ENCODE measurements at places on chromosomes 16 and 17.
A peak's percentile ranks its signal among the peaks of the same experiment; 100 is the strongest.

GRCh38 chr17:78434455-78435329, 56.2 kb downstream of the PGS1 start:
- no peak for DNase-seq

DNA sequence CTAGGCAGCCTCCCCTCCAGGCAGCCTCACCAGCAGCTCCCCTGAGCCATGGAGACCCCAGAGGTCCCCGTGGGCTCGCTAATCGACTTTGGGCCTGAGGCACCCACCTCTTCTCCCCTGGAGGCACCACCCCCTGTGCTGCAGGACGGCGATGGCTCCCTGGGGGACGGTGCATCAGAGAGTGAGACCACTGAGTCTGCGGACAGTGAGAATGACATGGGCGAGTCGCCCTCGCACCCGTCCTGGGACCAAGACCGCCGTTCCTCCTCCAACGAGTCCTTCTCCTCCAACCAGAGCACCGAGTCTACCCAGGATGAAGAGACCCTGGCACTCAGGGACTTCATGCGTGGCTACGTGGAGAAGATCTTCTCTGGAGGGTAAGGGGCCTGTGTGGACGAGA, 39.4 kb downstream of the KIAA0513 start:
- DNase-seq: no peak

- DNase-seq: peak; percentile 76
Observed at GRCh38 chr16:48408688-48409087, 23.5 kb upstream of the SIAH1 start.

DNA sequence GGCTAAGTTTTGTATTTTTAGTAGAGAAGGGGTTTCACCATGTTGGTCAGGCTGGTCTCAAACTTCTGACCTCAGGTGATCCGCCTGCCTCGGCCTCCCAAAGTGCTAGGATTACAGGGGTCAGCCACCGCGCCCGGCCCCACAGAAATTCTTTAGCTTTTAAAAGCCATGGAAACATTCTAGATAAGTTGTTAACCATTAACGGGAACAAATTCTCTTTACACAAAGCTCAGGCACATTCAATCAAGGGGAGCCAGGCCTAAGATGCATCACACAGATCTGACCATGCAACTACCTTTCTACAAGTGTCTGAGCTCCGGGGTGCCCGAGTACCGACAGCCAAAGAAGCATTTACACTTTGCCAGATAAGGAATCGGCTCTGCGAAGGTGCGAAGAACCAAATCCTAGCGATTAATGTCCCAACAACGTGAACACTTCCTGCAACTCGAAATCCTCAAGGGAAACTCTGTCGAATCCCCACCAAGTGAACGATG, 1.0 kb downstream of the EMC8 start:
- no peak for DNase-seq

DNA sequence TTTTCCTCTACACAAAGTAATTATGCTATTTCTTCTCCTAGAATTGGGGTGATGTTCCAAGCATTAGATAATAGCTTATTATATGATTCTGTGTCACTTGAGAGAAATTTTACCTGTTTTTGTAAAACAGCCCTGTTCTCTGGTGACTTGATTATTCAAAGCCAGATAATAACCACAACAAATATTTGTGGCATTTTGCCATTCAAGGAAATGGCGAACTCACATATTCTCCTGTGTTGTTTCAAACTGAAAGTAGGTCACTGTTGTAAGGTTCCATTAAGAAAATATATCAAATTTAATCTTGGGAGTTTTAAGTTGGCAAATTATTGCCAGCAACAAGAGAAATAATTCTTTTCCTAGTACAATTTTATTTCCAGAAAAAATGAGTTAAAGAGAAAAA, 124.8 kb downstream of the STXBP4 start:
- no peak for DNase-seq

- DNase-seq: no peak
Observed at GRCh38 chr17:7767405-7768021, 50.0 kb downstream of the DNAH2 start.

GRCh38 chr17:50364715-50365114, 8.3 kb downstream of the MRPL27 start:
- DNase-seq: peak; percentile 79

DNA sequence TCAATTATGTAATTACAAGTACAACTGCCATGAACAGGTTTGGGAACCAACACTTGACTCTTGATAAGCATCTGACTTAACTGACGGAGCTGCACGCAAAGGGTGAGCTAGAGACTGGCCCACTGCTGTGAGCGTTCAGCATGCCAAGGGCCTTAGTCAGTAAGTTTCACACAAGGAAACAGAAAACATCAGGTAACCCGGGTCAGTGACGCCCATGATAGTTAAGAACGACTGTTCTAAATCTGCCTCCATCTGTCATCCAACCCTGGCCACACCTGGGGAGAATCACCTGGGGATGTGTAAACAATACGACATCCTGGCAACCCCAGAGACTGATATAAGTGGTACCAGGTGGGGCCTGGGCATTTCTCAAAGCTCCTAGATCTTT, 12.3 kb downstream of the SMIM5 start:
- no peak for DNase-seq

DNA sequence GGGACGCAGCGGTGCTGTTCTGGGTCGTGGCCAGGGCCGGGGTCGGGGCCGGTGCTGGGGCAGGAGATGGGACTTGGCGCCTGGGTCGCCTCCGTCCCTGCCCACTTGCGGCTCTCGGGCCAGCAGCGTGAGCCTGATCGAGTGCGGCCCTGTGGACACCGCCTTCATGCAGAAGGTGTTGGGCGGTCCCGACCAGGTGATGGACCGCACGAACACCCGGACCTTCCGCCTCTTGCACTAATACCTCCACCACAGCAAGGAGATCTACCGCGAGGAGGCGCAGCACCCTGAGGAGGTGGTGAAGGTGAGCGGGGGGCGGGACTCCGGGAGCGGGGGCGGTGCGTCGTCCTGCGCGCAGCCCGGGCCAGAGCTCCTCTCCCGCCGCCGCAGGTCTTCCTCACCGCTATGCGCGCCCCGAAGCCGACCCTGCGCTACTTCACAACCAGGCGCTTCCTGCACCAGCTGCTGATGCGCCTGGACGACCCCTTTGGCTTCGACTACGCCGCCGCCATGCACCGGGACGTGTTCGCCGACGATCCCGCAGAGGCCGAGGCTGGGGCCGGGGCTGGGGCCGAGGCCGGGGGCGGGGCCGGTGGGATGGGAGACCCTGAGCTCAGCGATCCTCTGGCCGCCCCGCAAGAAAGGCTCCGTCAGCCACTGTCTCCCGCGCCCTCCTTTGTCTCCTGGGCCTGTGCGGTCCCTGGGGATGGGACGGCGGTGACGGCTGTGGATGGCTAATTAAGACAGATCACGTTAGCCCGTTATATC, 4.5 kb upstream of the HSD17B1 start:
- no peak for DNase-seq

GRCh38 chr16:2238838-2239675, 2.8 kb downstream of the DNASE1L2 start:
- DNase-seq: no peak

DNA sequence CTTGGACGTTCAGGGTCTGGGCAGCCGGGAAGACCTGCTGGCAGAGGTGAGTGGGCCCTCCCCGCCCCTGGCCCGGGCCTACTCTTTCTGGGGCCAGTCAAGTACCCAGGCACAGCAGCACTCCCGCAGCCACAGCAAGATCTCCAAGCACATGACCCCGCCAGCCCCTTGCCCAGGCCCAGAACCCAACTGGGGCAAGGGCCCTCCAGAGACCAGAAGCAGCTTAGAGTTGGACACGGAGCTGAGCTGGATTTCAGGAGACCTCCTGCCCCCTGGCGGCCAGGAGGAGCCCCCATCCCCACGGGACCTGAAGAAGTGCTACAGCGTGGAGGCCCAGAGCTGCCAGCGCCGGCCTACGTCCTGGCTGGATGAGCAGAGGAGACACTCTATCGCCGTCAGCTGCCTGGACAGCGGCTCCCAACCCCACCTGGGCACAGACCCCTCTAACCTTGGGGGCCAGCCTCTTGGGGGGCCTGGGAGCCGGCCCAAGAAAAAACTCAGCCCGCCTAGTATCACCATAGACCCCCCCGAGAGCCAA, 8.6 kb upstream of the ABCC3 start:
- peak; percentile 70 for DNase-seq

DNA sequence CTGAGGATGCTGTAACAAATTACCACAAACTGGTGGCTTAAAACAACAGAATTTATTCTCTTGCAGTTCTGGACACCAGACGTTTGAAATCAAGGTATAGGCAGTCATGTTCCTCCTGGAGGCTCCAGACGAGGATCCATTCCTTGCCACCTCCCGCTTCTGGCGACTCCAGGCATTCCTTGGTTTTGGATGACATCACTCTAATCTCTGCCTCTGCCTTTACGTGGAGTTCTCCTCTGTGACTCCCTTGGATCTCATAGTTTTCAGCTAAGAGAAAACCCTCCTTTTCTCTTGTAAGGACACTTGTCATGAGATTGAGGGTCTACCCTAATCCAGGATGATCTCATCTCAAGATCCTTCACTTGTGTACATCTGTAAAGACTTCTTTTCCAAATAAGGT, 31.4 kb upstream of the HS3ST3B1 start:
- DNase-seq: no peak

- DNase-seq: peak; percentile 95
Observed at GRCh38 chr17:8226536-8227237, 16.3 kb upstream of the AURKB start.

- no peak for DNase-seq
Observed at GRCh38 chr17:79389896-79390295, 221.0 kb downstream of the RBFOX3 start.

GRCh38 chr17:42325026-42325425, 36.7 kb downstream of the STAT5A start:
- peak; percentile 92 for DNase-seq

DNA sequence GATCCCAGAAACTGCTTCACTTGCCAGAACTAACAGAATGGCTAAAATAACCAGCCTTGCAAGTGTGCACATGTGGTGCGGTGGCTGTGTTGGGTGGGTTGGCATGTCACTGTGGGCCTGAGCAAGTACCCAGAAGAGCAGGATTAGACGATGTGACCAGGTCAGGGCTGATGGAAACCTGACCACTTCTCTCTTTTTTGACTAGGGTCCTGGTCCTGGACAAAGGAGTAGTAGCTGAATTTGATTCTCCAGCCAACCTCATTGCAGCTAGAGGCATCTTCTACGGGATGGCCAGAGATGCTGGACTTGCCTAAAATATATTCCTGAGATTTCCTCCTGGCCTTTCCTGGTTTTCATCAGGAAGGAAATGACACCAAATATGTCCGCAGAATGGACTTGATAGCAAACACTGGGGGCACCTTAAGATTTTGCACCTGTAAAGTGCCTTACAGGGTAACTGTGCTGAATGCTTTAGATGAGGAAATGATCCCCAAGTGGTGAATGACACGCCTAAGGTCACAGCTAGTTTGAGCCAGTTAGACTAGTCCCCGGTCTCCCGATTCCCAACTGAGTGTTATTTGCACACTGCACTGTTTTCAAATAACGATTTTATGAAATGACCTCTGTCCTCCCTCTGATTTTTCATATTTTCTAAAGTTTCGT, 16.7 kb downstream of the ANKRD40 start:
- DNase-seq: no peak

GRCh38 chr17:7929158-7930023, at the start of gene KCNAB3:
TSS of gene KCNAB3 (minus strand) at chr17:7929856. CDS start at chr17:7929435, 421 bp downstream.
- DNase-seq: peak; percentile 82

DNA sequence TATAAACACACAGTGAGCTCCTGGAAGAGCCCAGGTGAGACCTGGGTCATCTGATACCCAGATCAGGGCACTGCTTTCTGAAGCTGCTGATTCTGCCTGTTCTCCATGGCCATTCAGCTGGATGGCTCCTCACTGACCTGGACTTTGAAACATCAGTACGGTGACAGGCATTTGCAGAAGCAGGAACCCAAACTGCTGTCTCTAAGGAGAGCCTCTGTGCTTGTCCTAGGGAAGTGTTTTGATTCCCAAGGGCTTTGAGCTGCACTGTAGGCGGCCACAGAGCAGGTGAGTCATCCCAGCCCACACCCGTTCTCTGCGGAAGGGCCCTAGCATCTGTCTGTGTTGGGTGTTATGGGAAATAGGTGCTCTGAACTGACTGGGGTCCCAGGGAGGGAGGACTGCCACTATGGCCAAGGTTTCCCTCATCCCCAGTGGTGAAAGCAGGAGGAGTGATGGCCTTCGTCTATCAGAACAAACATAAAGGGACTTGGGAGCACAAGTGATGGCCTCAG, 60.7 kb upstream of the ADCY9 start:
- peak; percentile 71 for DNase-seq

DNA sequence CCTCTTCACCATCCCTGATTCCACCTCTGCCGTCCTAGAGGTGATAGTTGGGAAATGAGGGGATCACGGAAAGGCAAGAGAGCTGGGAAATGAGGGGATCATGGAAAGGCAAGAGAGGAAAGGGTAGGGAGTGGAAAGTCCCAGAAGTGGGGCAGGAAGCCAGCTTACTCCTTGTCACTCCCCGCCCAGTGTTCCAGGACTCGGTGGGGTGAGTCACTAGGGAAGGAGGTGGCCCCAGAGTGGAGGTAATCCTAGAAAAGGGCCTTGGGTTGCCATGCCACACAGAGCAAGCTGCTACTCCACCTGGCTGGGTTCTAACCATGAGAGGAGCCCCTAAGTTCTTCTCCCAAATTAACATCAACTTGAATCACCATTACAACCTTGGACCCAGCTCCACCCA, 14.8 kb downstream of the ALOXE3 start:
- DNase-seq: no peak

GRCh38 chr16:30065943-30066760, 592 bp downstream of the ALDOA start:
- DNase-seq: peak; percentile 65

DNA sequence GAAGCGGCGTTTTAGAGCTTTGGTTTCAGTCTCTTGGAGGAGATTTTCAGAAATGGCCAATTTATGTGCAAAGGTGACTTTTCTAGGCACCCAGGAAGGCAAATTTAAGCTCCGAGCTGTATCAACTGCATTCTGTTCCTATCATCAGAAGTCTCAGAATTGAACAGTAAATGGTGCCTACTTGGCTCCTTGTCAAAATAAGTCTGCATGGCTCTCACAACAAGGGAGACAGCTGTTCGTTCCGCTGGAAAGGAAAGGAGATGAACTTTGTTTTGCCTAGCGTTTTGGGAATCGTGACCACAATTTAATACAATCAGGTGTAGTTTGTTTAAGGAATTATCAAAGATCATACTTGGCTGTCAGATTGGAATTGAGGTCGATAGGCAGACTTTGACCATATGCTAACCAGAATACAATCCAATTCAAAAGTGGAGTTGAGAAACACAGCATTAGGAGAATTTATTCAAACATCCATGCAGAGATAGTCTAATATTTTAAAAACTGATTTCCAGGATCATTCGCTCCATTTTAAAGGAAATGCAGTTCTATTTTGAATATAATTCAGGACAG, 139.4 kb downstream of the CPPED1 start:
- DNase-seq: no peak

DNA sequence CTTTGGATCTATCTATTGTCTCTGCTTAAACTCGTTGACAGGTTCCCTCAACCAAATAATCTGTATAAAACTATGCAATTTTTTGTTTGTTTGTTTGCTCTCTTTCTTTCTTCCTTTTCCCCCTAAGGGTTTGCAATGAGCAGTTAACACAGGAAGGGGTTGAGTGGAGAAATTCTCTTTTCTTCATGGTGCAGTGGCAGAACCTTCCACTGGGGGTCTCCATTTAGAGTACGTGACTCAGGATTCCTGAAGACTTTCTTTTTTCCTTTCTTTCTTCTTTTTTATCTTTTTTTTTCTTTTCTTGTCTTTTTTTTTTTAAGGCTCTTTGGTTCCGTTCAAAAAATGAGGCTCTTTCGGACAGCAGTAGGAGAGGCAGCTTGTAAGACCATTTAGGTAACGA, 19.5 kb upstream of the RBFOX1 start:
- DNase-seq: no peak

GRCh38 chr17:66647391-66647983, 187.4 kb upstream of the CACNG5 start:
- no peak for DNase-seq

- DNase-seq: no peak
Observed at GRCh38 chr16:31438414-31438813, 4.2 kb downstream of the ZNF843 start.
